ENCODE measurements at places on chromosomes 3 and 15. TPM values are rescaled to one million over a fixed set of nuclear protein-coding genes. Genes with fewer than 3 reads are reported as not detected.

DNA sequence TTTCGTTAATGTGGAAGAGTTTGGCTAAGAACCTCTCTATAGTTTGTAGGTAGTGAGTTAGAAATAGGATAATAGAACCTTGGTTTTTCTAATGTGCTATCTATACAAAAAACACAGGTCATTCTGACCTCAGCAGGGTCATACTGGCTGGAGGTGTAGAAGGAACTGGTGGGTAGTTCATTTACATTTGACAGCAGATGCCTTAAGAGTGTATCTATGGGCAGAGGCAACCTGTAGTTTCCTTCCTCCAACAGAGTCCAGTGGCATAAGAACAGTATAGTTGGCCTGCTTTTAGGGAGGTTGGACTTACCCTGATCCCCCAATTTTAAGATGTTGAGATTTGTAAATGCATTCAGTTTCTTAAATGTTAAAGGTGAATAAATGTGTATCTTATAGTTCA, 152.2 kb downstream of the TCF12 start:
- no peak for DNase-seq

DNA sequence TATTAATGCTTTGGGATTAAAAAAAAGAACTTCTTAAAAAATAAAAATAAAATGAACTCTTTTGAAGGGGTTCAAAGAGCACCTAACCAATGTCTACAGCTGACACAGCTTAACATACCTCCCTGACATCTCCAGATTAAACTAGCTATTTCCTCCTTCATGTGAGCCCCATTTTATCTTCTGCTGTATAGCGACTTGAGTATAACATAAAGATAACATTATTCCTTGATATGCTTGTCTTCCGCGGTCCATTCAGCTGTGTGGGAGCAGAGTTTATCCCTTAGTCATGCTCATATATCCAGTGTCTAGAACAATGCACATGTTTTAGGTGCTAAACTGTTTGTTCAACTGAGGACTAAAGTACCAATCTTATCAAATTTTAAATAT, 7.8 kb upstream of the CHRM5 start:
- DNase-seq = no peak

DNA sequence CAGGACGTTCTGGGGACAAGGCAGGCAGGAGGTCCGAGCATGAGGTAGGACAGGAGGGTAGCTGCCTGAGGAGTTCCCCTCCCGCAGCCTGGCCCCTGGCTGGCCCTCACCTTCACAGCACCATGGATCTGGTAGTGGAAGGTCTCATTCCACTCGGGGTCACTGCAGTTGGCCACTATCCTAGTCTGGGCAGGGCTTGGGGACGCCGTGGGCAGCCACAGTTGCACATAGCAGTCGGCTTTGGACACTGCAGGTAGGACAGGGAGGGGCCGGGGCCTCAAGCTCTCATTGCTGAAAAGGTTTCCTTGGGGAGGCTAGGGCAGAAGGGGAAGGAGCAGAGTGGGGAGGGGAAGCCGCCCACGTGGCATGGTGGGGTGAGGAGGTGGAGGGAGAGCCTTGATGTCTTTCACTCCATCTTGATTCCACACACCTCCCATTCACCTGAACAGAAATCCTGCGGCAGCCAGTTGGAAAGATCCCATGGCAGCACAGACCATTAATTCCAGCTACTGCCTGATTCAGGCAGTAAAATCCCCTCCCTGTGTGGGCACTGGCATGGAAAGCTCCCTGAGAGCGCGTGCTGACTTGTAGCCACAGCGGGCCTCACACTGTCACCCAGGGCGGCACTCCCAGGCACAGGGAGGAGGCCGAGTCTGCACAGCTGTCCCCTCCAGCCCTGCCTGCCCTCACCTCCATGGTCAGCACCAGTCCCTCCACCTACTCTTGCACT, 2.1 kb downstream of the PLA2G4F start:
- DNase-seq = no peak

- no peak for DNase-seq
Observed at GRCh38 chr15:79970624-79971434, at the start of gene BCL2A1. Gene BCL2A1, minus strand, starts transcription at chr15:79971196. Its CDS starts 77 bp downstream, at chr15:79971119.

DNA sequence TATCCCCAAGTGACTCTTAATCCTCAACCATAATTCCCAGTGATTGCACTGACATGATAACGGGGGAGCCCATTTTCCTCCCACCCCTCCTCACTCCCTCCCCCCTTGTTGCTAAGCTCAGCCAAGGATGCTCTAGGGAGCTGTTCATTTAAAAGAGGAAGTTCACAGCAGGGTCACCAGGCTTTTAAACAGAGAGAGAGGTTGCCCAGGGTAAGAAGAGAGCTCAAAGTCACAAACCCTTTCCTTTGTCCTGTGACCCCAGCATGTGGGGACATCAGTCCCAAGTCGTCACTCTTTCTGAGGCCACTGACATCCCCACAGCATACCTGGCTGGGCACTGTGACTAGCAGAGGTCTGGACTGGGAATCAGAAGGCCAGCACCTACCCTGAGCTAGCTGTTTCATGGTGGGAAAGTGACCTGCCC, 144.1 kb downstream of the RORA start:
- DNase-seq = no peak

DNA sequence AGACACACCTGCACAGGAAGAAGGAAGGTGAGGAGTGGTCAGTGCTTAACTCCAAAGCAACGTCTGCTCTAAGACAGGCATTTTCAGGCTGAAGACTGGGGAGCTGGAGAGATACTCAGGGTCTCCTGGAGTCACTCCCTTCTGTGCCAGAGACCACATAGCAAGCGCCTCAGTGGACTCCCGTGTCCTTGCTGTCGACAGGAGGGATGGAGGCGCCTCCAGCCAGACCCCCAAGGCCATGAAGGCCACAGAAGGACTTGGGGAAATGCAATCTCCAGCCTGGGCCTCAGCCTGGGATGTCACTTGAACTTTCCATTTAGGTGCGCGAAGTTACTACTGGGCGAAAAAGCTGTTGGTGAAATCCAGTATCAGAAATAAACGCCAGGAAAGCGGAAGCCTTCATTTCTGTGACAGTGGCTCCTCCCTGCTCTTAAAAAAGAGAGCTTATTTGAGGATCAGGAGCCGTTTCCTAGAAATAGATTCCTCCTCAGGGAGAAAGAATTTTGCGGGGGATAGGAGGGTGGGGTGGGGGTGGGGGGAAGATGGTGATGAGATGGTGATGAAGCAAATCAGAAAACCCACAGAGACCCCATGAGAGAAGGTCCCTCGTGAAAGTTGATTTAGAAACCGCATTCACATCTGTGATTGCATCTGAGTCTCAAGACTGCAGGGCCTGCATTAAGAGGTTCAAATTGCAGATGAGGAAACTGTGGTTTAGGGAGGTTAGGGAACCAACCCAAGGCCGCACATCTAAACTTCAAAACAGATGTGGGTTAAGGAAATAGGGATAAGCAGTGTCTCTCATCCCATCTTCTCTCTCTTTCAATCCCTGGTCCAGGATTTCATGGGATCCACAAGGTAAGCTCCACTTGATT, 78.8 kb downstream of the ATP2B2 start:
- DNase-seq = no peak

GRCh38 chr15:68220967-68221366, 8.6 kb downstream of the CLN6 start:
- DNase-seq = no peak

DNA sequence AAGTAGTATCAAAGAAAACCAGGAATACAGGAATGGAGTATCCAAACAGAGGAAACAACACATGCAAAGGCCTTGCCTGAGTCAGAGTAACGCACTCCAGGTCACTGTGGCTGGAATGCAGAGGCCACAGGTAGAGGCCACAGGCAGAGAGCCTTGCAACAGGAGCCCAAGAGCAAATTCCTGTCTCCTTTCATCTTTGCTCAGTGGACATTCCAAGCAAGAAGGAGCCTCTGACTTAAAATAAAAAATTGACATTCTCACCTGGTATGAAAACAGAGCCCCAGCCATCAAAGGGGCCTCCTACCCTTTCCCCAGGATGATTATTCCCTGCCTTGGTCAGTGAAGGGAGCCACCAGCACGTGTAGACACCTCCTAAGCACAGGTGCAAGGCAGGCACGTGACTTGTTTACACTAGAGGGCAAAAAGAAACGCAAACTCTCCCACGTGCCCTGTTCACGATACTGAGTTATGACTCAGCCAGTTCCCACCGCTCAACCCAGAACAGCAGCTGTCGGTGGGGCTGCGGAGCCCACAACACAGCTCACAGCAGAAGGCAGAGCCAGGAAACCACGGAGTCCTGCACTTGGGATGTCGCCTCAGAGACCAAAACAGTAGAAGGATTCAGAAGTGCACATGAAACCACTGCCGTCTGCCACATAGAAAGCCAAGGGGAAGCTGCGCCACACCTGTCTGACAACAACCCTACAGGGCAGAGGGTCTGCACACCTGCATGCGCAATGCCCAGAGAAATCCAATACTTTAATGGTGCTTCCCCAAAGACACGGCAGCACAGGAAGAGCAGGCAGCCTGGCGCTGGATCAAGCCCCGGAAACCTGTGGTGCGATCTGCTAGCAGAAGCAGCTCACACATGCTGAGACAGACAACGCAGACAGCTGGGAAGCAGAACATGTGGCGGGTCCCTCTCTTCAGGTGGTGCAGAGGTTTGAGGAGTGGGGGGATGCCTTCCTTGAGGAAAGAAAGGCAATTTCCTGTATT, 52.1 kb downstream of the ITGB5 start:
- DNase-seq = peak; percentile 58

GRCh38 chr3:119368298-119368697, 74.1 kb downstream of the ARHGAP31 start:
- DNase-seq = no peak

GRCh38 chr3:9278085-9278484, 28.6 kb upstream of the SRGAP3 start:
- no peak for DNase-seq

GRCh38 chr3:31815631-31816440, 165.2 kb downstream of the OSBPL10 start:
- DNase-seq = no peak

- no peak for DNase-seq
Observed at GRCh38 chr3:123791417-123791816, 92.7 kb downstream of the MYLK start.

DNA sequence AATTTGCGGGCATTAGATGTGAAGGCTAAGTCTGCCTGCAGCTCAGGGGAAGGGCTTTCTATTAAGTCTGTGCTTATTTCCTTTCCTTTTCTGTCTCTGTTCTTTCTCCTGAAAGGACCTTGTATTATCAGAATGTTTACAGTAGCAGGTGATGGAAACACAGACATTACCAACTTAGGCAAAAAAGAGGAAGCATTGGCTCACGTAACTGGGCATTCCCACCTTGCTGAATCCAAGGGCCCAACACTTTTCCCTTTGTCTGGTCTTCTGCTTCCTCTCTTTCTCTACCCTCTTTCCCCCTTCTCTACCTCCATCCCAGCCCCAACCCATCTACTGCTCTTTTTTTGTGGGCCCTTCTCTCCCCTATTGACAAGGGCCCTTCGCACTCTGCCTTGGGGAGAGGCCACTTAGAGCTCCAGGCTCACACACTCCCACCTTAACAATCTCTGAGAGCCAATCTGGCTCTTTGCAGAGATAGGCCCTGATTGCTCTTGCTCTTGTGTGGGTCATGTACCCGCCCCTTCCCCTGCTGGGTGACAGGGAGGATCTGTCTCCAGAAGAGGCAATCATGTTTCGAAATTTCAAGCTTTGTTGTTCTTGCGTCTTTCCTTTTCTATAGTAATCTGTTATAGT, 35.0 kb downstream of the ACAA1 start:
- DNase-seq = no peak

DNA sequence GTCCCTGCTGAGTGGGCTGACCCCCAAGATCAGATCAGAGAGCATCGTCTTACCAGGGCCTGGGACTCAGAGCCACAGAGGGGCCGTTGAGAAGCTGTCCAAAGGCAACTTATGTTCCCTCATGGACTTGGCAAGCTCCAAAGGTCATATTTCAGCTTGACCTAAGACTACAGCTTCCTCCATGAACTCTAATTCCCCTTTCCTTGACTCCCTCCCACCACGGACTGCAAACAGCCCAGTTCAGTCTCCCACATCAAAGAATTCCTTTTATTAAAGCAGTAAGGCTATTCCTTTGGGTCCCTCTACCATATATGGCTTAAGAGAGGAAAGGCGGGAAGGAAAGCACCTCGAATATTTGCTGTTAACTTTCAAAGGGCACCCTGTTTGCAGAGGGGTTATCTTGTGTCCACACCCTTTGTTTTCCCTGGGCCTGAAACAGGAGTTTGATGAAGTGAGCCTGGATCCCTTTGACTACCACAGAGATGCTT, 146.1 kb upstream of the THBS1 start:
- DNase-seq = peak; percentile 58

- no peak for DNase-seq
Observed at GRCh38 chr3:194935632-194936470, 250.2 kb downstream of the FAM43A start.

- no peak for DNase-seq
Observed at GRCh38 chr3:150217691-150218090, 190.4 kb upstream of the TSC22D2 start.

- no peak for DNase-seq
Observed at GRCh38 chr3:127329631-127330285, 41.9 kb upstream of the PRR20G start.

- DNase-seq = no peak
Observed at GRCh38 chr3:177229791-177230190, 32.5 kb upstream of the TBL1XR1 start.

DNA sequence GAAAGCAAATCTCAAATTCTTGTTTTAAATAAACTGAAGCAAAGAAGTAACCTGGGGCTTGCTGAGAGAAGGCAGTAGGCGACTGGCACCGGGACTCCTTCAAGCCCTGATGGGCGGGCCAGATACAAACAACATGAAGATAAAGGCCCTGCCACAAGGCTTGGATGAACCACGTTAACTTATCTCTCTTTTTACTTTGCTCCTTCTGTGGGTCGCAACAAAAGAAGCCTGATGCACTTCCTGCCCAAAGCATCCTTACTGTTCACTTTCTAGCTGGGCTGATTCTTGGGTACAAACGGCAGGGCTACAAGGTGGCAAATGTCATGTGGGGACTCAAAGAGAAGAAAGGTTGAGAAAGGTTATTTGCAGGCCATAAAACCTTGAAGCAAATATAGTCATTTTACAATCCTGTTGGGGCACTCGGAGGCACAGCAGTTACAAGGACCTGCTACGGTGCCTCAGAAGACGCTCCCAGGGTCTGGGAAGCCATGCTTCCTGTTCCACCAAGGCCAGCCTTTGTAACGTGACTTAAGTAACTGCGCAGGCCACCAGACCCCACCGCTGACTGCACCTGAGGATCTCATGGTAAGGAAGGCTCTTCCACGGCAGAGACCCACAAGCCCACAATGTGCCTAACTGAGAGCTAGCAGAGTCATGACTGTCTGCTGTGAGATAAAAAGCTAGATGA, 71.1 kb downstream of the CHSY1 start:
- no peak for DNase-seq

- no peak for DNase-seq
Observed at GRCh38 chr3:192372616-192373015, 354.7 kb downstream of the FGF12 start.

CD200 gene
- polyA plus RNA-seq = 39.4 TPM

SLC51B gene
- polyA plus RNA-seq = 10.1 TPM

PAQR5 gene
- polyA plus RNA-seq = 32.6 TPM

ITIH3 gene
- 4.9 TPM for polyA plus RNA-seq

ACOX2 gene
- 33.0 TPM for polyA plus RNA-seq

SLC27A2 gene
- 48.1 TPM for polyA plus RNA-seq

SLC15A2 gene
- 9.6 TPM for polyA plus RNA-seq
